ENCODE measurements at places on chromosomes 7 and 10.
A peak's percentile ranks its signal among the peaks of the same experiment; 100 is the strongest.

GRCh38 chr10:93437946-93438612 lies 44.1 kb downstream of the MYOF start:
- no peak for DNase-seq

DNA sequence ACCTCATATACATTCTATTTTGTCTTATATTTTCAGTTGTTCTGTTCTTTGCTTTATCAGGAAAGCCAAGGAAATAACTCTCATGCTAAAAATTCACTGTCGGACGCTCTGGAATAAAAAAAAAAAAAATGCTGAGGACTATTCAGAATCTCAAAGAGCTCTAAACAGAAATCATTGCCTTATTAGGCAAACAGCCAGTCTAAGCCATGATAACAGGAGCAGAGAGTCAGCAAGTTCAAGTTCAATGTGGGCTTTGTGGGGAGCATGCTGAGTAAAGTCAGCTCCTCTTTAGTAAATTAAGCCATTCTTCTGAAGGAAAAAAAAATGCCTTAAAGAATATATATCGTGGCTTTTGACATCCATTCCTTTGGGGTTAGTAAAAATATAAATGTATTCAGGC lies 13.6 kb upstream of the FAM13C start:
- DNase-seq, result no peak

GRCh38 chr7:123367484-123368122 lies 166.8 kb downstream of the IQUB start:
- no peak for DNase-seq

DNA sequence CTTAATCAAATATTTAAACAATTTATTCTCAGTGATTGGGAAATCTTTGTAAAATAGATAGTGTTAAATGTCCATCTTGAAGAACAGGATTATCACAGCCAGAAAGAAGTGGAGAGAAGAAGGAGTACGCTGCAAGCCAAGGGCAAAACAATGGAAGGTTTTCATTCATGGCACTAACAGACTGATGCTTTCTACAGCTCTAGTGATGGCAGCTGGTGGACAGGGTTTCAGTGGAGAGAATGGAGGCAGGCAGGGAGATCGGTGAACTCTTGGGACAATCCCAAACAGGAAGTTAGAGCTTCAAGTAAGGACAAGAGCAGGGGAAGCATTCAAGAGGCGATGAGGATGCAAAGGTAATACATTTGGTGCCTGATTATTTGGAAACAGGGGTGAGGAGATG lies 207.0 kb downstream of the JAZF1 start:
- no peak for DNase-seq

GRCh38 chr7:50335795-50336754 lies 31.6 kb downstream of the IKZF1 start:
- DNase-seq, result peak; percentile 95

- DNase-seq, result no peak
These were observed 912.6 kb downstream of the GATA3 start for GRCh38 chr10:8967061-8967460.

DNA sequence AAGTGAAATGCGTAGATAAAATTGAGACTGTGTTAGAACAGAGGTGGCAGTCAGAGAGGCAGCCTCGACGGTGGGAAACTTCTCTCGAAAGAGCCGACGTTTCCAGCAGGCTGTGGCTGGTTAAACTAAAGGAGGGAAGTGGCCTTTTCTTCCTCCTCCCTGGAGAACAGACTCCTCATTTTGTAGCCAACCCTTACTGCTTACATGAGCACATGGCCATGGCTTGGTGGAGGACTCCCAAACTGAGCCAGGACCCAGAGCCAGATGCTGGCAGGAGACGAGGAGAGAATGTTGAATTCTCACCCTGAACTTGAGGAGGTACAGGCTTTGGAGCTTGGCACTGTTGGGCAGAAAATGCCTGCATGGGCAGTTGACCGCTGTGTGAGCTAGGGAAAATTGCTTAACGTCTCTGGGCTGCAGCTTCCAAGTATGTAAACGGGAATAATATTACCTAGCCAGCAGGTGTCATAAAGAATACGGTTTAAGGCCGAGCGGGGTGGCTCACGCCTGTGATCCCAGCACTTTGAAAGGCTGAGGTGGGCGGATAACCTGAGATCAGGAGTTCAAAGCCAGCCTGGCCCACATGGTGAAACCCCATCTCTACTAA lies 24.5 kb downstream of the MMD2 start:
- no peak for DNase-seq

- DNase-seq, result no peak
These were observed 534.3 kb downstream of the PARD3 start for GRCh38 chr10:34280599-34281374.

DNA sequence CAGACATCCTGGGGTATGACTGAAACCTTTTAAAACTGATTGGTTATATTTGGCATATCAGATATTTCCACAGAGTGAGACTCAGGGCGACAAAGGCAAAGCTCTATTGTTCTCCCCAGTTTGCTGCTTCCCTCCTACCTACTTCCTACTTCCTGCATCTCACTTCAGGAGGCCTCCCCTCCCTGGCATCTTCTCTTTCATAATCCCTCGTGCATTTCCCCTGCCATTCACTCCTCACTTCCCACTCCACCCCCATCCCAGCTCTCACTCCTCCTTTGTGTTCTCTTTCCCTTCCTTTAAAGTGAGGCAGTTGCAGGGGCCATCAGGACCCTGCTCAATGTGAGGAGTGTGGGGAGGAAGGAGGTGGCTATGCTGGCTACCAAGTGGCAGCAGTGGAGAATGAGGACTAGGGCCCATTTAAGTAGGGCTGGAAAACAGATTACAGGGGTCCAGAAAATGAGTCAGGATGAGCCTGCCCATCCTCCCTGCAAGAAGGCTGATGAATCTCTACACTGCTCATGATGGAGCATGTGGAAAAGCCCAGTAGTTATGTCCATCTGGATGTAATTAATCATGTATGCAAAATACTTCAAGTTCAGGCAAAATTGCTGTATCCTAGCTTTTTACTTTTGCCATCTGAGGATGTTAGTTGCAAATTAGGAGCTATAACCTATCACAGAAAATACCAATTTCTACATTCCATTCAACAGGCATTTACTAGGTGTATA lies 311.8 kb upstream of the IMMP2L start:
- no peak for DNase-seq

- DNase-seq, result no peak
These were observed 293.3 kb downstream of the ADRA2A start for GRCh38 chr10:111370101-111370500.

DNA sequence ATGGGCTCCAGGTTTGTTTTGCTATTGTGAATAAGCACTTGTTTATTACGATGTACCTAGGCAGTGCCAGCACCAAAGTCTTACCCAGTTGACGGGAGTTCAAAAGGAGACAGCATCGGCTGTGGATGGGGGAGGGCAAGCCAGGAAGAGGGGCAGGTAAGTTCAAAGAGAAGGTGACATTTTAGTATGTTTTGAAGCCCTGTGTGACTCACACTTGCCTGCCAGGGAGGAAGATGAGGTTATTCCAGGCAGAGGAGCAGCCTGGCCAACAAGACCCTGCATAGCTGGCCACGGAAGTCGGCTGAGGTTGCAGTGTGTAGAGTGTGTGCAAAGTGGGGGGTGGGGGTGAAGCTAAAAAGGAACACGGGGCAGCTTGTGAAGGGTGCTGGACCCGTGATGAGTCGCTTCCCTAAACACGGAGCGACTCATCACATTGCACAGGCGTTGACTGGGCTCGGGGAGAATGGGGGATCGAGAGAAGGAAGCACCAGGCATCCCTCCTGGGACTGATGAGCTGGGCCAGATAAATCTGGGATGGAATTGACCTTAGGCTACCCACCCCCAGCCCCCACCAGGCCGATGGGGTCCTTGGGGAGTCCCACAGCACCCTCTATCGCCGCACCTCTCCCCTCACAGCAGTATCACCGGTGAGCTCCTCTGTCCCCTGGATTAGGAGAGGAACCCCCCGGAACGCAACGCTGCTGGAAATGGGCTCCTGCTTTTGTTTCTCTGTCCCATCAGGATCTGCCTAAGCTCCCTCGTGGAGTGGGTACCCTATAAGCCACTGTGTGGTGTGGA lies 97.9 kb upstream of the IKZF1 start:
- DNase-seq, result peak; percentile 67

GRCh38 chr10:62384057-62384446 lies 9.9 kb downstream of the ZNF365 start:
- peak; percentile 72 for DNase-seq

DNA sequence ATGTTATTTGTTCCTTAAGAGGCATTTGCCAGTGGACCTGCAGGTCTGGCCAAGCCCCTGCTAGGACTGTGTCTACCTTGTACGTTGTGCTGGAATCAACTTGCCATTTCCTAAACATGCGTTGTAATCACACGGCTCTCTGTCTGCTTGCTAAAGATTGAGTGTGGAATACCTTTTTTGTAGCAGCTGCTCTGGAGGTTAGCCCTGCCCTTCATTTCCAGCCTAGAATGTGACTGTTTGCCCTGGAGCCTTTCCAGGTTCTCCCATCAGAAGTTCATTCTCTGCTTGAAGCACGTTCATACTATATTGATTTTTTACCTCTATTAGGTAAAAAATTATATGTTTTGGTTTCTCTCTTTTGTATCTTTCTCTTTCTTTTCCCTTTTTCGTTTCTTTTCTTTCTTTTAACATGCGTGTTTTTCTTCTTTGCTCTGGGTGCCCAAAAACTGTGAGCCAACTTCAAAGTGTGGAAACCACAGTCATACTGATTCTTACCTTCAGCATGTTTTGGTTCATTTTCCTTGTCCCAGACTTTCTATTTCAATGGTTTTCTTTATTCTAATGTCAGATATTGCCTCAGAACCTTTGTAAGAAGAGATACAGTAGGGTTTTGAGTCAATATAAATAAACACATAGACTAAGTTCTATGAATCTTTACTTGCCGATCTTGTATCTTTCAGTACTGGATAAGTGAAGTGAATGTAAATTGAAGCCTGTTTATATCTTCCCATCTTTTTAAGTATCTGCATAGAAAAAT lies 111.9 kb upstream of the RPA3 start:
- DNase-seq, result no peak

DNA sequence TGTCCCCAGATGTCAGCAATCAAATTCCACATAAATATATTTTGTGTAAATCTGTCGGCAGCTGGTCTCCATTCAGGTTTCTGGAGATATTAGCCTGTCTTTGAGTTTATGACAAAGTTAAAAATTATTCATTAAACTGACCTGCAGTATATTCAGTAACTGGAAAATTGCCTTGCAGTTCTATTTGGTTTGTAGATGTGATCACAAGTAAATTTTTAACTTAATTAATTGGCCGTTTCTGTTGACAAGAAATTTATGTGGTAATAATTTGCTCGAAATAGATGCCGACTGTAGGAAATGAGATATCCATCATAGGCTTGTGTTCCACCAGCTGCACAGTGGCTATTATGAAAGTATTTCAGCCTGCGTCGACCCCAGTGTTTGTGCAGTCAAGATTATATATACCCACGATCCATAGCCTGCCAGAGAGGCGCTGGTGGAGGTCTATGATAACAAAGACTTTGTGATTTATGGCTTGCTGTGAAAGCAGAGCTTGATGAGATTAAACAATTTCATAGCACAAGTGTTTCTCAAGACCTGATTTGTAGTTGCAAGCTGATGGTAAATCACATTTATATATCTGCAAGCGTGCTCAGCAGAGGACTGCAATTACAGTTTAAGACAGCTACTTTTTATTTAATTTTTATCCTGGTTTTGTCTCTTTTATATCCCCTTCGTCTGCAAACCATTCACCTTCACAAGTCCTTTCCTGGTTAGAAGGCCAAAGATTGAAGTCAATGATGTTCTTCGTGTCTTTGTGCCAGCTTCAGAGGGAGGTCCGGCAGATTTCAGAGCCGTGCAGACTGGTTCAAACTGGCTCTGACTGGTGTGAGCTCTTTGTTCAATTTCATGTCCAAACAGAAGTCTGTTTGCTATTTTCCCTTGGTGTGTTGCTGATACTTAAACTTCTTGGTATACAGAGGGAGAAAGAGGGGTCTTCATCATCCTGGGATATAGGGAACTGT lies 850.9 kb downstream of the LRMDA start:
- DNase-seq, result no peak

- DNase-seq, result no peak
These were observed 6.8 kb downstream of the LDB1 start for GRCh38 chr10:102113261-102113955.

- DNase-seq, result no peak
These were observed 64.1 kb upstream of the RNF32 start for GRCh38 chr7:156576216-156577058.

DNA sequence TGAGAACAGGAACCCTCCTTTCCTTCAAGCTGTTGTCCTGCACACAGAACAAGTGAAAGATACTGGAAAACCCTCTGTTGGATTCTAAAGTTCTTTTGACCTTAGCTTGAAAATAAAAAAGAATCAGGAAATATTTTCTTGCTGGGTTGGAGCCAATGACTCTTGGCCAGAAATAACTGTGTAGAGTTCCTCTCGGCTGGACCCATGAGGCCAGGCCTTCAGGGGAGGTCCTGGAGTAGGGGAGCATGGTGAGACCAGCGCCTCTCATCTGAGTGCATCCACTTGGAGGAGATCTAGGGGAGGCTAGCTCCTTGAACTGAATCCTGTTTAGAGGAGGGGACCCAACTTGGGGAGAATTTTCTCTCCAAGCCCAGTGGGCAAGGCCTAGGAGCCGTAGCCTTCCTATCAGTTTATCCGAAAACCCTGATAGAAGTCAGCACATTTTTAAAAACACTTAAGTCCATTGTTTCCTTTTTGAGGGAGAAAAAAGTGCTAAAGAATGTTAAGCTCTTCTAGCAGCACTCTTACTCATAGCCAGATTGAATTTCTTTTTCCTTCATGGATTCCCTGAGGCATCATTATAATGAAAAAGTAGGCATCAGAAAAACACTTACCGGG lies 635.7 kb upstream of the ANKRD30A start:
- no peak for DNase-seq

- no peak for DNase-seq
These were observed 123.8 kb downstream of the IPMK start for GRCh38 chr10:58143944-58144343.

DNA sequence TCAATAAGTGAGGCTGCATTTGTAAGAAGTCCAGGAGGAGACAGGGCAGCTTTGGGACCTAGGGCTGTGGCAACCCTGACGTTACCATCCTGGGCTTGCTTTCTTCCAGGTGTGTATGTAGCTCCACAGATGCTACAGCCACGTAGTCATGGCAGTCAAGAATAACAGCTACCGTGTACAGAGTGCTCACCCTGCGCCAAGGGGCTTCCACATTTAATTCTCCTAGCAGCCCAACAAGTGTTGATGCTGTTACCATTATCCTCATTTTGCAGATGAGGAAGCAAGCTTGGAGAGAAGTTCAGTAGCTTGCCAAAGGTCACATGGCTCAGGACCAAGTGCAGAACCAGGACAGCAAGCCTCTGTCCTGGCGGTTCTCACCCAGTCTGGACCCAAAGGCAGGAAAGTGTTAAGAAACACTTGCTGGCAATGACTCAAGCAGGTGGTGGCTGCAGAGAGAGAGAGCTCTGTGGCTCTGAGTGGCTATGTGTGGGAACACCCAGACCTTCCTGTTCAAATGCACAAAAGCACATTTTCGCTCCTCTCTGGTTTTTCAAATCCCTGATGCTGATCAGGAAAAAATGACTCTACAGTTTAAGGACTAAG lies 89.8 kb downstream of the CREM start:
- DNase-seq, result no peak

- DNase-seq, result no peak
These were observed 386.9 kb downstream of the GALNT17 start for GRCh38 chr7:71518880-71519279.

GRCh38 chr10:85124603-85125051 lies 796.2 kb downstream of the CCSER2 start:
- DNase-seq, result no peak

All from CD4-positive, alpha-beta memory T cell (primary cell).